ENCODE measurements at places on chromosomes 6 and 20. TPM values are rescaled to one million over a fixed set of nuclear protein-coding genes. Genes with fewer than 3 reads are reported as not detected.

MSH5 gene
- total RNA-seq = 1.9 TPM

HLA-DRB1 gene
- 30.8 TPM for total RNA-seq

DEFB124 gene
- total RNA-seq = not detected

TTK gene
- not detected for total RNA-seq

MACROD2 gene
- 4.0 TPM for total RNA-seq

LIN28B gene
- total RNA-seq = not detected

SOX18 gene
- total RNA-seq = 13.3 TPM

TRIM15 gene
- not detected for total RNA-seq

METTL24 gene
- total RNA-seq = 27.7 TPM

SNAP91 gene
- total RNA-seq = 7.5 TPM

EMILIN3 gene
- total RNA-seq = 3.4 TPM

STX11 gene
- 5.1 TPM for total RNA-seq

GCNT2 gene
- total RNA-seq = 14.9 TPM

DNA sequence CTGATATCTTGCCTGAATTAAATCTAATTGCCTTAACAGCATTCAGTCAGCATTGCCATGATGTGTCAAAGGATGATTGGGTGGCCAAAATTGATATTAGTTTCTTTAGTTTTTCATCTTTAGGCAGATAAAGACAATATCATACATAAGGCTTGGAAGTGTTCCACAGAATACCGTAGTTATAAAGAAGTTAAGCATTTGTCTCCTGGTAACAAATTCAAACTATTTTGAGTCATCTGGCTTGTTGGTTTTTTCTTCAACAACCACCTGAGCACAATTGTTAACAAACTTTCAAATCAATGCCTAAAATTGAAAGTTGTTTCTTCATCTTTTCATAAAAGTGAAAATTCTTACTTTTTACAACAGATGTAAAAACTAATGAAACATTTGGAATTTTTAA, 47.5 kb upstream of the ADGRF5 start:
- ATAC-seq = no peak

DNA sequence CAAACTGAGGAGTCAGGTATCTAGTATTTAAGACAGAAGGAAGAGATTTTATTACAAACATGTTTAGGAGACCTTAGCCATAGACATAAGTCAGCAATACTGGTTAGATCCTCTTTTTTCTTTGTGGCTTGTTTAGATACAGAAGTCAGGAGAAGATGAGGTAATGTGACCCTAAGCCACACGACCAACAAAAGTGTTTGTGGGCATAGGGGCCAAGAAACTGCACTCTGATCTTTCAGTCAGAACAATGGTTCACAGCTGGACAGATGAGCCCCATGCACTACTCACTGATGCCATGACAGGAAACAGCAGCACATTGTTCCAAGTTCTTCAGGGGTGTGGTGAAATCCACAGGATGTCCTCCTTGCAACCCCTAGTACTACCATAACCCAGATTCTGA, 238.5 kb upstream of the RAB32 start:
- peak; percentile 31 for ATAC-seq

DNA sequence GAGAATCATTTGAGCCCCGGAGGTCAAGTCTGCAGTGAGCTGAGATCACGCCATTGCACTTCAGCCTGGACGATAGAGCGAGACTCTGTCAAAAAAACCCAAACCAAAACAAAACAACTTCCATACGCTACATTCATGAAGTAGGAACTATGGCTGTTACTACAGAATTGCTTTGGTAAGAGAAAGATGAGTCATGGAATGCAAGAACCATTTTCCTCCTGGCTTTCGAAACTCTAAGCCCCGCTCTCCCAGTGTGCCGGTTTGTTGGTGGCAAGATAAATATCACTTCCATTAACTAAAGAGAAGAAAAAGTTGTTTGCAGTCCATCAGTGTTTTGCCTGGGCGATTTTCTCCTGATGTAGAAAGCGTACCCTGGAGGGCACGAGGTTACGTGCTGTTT, 61.3 kb downstream of the ZDHHC14 start:
- ATAC-seq = no peak

DNA sequence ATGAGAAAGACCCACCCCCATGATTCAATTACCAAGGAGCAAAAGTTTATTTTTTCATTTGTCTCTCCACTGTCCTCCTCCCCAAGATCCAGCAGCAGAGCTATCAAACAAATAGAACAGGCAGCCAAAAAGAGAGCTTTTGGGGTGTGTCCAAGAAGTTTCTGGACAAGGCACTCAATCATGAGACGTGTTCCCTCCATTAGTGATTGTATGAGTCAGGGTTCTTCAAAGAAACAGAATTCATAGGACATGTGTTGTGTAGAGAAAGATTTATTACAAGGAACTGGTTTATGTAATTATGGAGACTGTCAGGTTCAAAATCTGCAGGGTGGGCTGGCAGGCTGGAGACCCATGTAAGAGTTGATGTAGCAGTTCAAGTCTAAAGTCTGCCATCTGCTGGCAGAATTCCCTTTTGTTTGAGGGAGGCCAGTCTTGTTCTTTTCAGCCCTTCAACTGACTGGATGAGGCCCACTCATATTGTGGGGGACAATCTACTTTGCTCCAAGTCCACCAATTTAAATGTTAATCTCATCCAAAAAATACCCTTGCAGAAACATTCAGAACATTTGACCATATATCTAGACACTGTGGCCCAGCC, 248.1 kb upstream of the OPRM1 start:
- ATAC-seq = no peak

DNA sequence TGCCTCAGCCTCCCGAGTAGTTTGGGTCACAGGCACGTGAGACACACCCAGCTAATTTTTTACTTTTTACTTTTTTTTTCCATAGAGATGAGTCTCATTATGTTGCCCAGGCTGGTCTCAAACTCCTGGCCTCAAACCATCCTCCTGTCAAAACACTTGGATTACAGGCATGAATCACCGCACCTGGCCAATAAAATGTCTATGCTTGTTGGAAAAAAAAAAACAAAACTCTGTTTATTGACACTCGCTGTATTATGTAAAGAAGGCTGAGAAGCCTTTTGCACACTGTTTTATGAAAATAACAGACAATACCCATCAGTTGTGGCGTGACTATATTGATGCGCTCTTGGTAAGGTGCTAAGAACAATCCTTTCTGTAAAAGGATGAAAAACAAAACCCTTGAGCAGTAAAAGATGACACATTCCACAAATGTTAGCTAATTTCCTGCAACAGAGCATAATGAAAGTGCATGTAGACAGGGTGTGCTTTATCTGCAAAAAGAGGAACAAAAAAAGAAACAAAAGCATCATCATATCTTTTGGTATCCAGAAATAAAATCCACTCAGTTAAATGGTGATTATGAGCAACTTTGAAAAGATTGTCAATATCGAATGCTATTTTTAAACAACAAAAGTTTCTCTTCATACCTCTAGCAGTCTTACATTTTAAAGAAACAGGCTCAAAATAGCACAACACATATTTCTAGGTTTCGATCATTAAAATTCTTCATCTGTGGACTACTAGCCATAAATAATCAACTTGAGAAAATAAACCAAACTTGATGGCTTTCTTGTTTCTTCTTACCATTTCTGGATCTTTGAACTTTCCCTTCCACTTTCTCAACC, 108.3 kb upstream of the PHACTR1 start:
- no peak for ATAC-seq

GRCh38 chr6:129683601-129684322, 26.2 kb downstream of the ARHGAP18 start:
- peak; percentile 88 for ATAC-seq

DNA sequence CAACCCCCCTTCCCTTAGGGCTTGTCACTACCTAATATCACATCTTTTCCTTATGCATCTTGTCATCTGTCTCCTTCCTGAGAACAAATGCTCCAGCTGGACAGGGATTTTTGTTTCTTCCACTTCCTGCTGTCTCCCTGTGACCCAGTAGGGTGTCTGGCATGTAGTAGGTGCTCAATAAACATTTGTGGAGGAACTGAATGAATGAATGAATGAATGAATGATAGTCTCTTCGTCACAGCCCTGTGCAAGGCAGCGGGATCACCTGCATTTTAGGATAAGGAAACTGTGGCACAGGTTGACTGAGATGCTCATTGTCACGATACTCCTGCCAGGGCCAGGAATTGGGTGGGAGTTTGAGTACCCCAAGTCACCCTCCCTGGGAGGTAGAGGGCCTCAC, 14.2 kb downstream of the LEMD2 start:
- ATAC-seq = no peak

DNA sequence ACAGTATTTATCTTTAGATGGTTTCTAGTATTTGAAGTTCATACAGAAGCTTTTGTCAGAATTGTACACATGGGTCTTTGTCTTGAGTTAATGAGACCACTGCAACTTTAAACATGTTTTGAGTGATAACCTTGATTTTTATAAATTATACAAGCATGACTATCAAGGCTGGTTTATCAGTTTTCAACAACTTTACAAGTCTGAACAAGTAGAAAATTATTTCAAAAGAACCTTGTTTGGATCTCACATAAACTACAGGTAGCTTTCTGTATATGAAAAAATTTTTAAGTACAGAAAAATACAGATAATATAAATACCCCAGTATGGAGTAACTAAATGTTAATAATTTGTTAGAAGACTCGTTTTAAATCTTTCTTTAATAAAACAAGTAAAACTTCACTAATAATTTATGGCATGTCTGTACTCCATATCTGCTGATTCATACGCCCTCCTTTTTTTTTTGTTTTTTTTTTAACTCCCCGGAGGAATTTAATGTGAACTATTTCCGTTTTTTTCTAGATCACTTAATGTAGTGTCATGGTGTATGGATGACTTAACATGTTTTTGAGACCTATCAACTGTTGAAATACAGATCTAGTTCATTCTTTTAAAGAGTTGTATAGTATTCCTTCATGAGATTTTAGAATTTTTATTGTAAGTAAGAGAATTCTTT, 18.3 kb downstream of the VAPB start:
- no peak for ATAC-seq

DNA sequence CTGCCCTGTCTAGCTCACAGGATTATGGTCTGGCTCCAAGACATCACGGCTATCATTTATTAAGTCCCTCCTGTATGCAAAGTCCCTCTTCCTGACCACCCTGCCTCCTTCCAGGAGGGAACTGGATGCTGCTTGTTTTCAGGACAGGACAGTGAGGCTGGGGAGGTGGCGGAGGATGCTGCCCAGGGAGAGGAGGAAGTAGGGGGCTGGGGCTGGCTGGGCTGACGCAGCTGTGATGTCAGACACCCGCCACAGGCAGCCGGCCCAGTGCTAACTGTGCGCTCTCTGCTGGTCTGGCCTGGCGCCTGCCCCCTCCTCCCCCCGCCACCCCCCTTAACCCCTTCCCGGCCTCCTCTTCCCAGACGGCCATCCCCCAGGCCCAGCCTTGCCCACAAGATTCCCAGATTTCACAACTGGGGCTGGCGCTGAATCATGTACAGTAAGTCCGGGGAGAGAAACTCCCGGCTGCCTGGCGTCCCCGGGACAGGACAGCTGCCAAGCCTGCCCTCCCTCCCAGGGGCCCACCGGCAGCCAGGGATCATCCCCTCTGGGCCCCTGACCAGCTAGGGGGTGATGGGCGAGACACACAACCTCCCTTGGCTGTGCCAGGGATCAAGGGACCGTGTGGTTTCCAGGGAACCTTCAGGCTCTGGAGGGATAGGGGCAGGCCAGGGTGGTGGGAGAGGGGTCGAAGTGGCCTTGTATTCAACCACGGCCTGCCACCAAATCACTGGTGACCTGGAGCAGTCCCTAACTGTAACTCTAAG, 118.1 kb downstream of the CEBPB start:
- peak; percentile 79 for ATAC-seq

GRCh38 chr6:131368198-131368911, 204.7 kb upstream of the ARG1 start:
- ATAC-seq = peak; percentile 46

- no peak for ATAC-seq
Measured at GRCh38 chr6:155216312-155217046, 47.3 kb upstream of the CLDN20 start.

DNA sequence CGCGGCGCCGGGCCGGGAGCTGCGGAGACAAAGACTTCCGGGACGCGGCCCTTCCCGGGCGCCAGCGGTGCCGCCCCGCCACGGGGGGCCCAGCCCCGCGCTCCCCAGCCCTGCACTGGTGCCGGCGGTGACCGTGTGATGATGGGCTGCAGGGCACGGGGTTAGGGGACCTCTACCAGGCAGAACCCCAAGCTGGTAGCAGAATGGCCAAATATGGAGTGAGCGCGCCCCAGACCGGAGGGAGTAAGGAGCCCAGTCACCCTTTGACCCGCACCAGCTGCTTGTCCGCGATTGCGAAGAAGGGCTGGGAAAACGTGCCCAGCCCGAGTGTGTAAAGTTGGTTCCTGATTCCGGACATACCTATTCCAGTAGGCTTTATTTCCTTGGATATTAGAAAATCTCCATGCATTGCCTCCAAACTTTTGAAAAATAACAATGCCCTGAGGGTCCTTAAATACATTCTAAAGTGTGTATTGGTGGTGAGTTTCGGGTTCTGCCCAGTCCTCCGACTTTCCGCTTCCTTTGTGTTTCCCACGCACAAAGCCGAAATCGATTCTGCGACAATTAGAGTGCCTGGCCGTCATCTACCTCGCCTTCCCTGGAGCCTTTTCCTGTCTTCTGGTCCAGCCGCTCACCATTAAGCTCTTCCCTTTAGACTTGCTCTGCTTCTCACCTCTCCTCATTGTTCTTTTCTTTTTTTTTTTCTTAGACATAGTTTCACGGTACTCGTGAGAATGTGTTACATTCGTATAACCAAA, 1.1 kb downstream of the ABRACL start:
- ATAC-seq = peak; percentile 70

DNA sequence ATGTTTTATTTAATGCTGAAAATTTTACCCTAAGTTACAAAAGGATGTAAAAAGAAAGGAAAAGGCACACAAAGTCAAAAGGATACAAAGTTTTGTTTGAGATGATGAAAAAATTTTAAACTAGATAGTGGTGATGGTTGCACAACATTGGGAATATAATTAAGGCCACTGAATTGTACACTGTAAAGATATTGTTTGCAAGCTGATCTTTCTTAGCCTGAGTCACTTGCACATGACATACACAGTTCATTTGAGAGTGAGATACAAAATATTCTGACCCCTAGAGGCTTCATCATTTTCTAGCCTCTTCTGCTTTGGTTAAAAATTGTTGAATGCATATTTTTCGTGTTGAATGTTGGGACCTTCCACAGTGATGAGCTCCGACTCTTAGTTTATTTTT, 462.6 kb downstream of the HDGFL1 start:
- no peak for ATAC-seq

- ATAC-seq = no peak
Measured at GRCh38 chr6:22583230-22583629, 13.9 kb downstream of the HDGFL1 start.
